ENCODE measurements at places on chromosomes 2 and 18.

- DNase-seq = no peak
Observed at GRCh38 chr2:37892436-37893114, 32.5 kb upstream of the RMDN2 start.

DNA sequence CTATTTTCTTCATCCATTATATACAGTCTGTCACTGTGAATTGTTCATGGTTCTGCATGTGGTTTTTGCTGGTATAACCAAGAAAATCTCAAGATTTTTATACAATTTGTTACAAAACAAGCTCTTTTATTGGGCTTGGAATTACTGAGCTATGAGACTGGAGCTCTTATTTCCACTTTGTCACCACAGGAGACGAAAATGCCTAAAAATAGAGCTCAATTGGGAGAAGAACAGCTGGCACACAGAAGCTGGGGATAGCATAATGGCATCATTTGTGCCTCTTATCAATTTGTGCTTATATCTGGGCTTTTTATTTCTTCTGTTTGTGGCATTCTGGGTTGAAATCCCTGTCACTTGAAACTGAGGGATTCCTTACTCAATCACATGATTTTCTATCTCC is 219.1 kb downstream of the CALCRL start:
- DNase-seq = no peak

DNA sequence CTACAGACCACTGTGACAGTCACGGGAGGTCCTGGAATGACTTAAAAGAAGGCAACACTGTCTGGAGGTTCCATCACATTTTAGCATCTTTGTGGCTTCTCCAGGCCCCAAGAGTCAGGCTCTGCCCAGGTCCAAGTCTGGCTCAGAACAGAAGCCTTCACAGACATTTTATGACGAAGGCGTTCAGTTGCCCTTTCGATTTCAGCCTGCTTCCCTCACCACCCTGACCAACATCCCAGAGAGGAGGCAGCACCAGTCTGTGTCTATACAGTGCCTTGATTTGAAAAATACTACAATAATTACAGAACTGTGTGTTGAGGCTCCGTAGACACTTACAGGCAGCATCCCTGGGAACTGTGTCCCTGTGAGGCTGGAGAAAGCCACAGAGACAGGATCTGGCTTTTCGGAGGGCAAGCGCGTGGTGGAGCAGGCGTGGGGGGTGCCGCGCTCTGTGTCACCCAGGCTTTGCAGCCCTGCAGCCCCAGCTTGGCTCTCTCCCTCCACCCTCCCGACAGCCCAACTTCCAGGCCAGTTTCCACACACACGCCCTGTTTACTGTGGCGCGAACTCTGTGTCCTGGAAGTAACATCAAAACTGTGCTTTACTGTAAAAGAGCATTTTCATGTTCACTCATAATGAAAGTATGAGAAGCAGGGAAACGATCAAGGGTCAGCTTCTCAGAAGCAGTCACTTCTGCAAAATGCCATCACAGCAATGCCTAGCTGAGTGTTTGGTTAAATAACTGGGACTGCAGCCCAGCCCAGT is 153.5 kb upstream of the ALKAL2 start:
- DNase-seq = no peak

DNA sequence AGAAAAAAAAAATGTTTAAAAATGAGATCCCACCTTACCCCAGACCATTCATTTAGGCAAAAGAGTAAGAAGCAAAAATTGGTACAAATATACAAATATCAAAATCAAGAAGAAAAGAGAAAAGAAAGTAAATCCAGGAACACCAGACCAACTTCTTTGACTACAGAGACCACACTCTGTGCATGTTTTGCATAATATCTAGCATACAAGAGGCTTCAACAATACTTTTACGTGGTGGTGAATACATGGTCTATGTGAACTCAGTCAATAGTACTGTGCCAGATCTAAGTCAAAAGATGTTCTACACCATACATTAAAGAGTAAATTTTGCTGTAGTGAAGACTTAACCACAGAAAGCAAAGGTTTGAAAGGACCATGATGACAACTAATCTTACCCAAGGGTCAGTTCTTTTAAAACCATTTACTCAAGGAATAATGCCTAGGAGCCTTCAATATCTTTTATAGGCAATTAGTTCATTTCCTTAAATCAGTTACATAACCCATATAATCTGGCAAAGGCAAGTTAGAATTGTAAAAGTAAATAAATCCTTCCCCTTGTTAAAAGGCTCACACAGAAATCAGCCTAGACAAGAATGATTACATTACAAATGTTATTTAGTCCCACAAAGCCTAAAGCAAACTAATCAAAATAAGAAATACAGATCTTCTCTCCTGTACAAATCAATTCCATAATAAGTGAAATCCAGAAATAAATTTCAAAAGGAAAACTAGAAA is 115.2 kb downstream of the EXOC6B start:
- no peak for DNase-seq

- no peak for DNase-seq
Observed at GRCh38 chr18:36519358-36519757, 221.8 kb downstream of the FHOD3 start.

All from NT2/D1 (cell line).